ENCODE measurements at places on chromosomes 4 and X. TPM values are rescaled to one million over a fixed set of nuclear protein-coding genes. Genes with fewer than 3 reads are reported as not detected.

Gene SCOC
- total RNA-seq = 45.6 TPM

Gene CWH43
- not detected for total RNA-seq

Gene FAM149A
- total RNA-seq = 17.8 TPM

Gene CFP
- 5.2 TPM for total RNA-seq

Gene CLCN5
- 9.4 TPM for total RNA-seq

Gene PJA1
- total RNA-seq = 26.1 TPM

Gene AFP
- 0.99 TPM for total RNA-seq

Gene WDFY3
- 177 TPM for total RNA-seq

Gene TLR6
- total RNA-seq = 5.8 TPM

Gene PGRMC2
- 65.6 TPM for total RNA-seq

Gene IL13RA2
- 7.3 TPM for total RNA-seq

GRCh38 chr4:24794916-24795665, at the start of gene SOD3:
SOD3 (plus strand) TSS chr4:24795573; CDS start chr4:24799522, 3,949 bp downstream.
- H3K4me3 ChIP-seq = peak within 1 kb of the TSS; percentile 70
- H3K4me1 ChIP-seq = no peaks in the 10 kb centered on the region
- DNase-seq = peak; percentile 94
- peak within 1 kb of the TSS; percentile 98 for H3K27ac ChIP-seq

DNA sequence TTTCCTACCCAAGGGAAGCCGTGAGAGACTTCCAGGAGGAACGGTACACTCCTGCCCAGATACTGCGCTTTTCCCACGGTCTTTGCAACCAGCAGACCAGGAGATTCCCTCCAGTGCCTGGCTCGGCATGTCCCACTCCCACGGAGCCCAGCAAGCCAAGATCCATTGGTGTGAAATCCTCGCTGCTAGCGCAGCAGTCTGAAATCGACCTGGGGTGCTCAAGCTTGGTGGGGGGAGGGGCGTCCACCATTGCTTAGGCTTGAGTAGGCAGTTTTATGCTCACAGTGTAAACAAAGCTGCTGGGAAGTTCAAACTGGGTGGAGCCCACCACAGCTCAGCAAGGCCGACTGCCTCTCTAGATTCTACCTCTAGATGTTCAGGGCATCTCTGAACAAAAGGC, 284.8 kb upstream of the FGF13 start:
- no peaks in the 10 kb centered on the region for H3K36me3 ChIP-seq
- no peaks in the 10 kb centered on the region for H3K27me3 ChIP-seq
- no peak overlapping the region for H3K27ac ChIP-seq
- DNase-seq = no peak
- no peak overlapping the region for H3K4me3 ChIP-seq

DNA sequence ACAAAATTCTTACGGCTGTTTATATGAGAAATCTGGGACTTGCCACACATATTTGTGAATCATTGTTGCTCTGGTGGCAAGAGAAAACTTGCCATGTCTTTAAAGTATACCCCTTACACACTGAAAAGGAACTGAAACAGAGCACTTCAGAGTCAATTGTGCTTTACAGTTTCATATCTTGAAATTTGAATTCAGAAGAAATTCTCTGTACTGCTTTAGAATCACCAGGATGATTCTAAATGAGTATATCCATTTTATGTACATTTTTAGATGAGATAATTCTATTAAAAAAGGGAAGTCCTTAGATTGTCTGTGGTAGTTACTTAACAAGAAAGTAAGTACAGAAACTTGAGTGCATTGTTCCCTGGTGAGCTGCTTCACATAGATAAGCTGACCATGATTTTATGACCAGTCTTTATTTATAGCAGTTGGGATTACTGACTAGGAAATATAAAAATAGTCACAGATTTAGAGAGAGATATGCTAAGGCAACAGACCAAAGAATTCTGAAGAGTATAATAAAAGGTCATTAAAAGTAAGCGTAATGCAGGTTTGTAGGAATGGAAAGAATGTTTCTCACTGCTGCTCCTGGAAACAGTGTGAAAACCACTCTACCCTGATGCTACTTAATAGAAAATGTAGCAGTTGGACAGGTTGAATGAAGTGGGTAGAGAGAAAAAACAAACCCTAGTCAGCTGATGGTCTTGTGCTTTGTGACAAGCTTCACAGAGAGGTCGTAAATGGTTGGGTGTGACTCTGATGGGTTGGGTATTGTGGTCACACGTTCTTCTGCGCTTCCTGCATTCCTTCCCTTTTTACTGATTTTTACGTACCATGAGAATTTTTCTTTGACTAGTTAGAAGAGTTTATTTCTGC, 41.0 kb downstream of the FNIP2 start:
- H3K27me3 ChIP-seq = no peaks in the 10 kb centered on the region
- no peak overlapping the region for H3K4me3 ChIP-seq
- peak overlapping the region; percentile 96 for H3K27ac ChIP-seq
- no peaks in the 10 kb centered on the region for H3K36me3 ChIP-seq
- H3K4me1 ChIP-seq = peaks cover 5% of the 10 kb centered on the region
- no peak for DNase-seq

- H3K4me3 ChIP-seq = no peak overlapping the region
- no peaks in the 10 kb centered on the region for H3K27me3 ChIP-seq
- no peak for DNase-seq
Measured at GRCh38 chrX:3655181-3655580, 58.3 kb downstream of the PRKX start.

GRCh38 chr4:7514789-7515188, 80.1 kb upstream of the PSAPL1 start:
- no peak overlapping the region for H3K27ac ChIP-seq
- no peaks in the 10 kb centered on the region for H3K27me3 ChIP-seq
- H3K4me3 ChIP-seq = no peak overlapping the region
- no peak for DNase-seq
- no peaks in the 10 kb centered on the region for H3K4me1 ChIP-seq

GRCh38 chrX:153863251-153863991, 22.6 kb downstream of the L1CAM start:
- no peak overlapping the region for H3K4me3 ChIP-seq
- no peak overlapping the region for H3K27ac ChIP-seq
- no peak for DNase-seq
- H3K36me3 ChIP-seq = no peaks in the 10 kb centered on the region
- H3K27me3 ChIP-seq = no peaks in the 10 kb centered on the region

GRCh38 chr4:73244945-73245601, 13.5 kb downstream of the ANKRD17 start:
- H3K4me1 ChIP-seq = peaks cover 7% of the 10 kb centered on the region
- no peaks in the 10 kb centered on the region for H3K36me3 ChIP-seq
- DNase-seq = no peak
- no peaks in the 10 kb centered on the region for H3K27me3 ChIP-seq

DNA sequence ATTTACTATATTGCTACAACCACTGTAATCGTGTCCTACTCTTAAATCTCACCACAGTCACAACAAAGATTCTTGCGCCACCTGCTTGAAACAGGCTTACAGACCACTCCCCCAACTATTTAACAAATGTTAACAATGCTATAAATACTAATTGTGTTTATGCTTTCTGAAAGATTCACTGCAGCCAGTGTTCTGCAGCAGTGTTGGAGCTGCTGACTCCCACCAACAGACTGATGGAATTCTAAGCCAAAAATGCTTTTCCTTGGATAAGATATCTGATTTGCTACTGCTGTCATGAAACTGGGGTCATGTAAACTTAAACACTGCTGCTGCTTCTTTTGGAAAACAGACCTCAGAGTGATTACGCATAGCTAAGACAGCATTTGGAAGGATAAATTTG, 244.2 kb upstream of the MAB21L2 start:
- H3K27me3 ChIP-seq = no peaks in the 10 kb centered on the region
- H3K4me1 ChIP-seq = no peaks in the 10 kb centered on the region
- no peak for DNase-seq
- H3K36me3 ChIP-seq = no peaks in the 10 kb centered on the region

- no peaks in the 10 kb centered on the region for H3K36me3 ChIP-seq
- no peak overlapping the region for H3K27ac ChIP-seq
- DNase-seq = no peak
- H3K4me3 ChIP-seq = no peak overlapping the region
- no peaks in the 10 kb centered on the region for H3K4me1 ChIP-seq
Measured at GRCh38 chrX:9899640-9900111, 67.5 kb upstream of the CLDN34 start.

DNA sequence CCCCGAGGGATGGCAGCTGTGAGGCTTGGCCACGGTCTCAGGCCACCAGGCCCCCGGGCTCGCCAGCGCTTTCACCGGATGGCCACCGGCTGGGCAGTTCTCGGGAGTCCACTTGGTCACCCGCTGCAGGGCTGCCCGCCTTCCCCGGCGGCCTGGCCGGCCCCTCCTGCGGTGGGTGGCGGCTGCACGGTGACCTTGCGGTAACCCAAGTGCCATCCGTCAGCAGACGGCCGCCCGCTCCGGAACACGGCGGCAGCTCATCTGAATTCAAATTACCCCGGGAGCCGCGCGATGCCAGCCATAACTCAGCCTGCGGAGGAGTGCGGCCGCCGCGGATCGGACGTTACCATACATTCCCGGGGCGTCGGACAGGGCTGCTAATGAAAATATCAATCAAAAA, 60.7 kb downstream of the FAM53A start:
- no peaks in the 10 kb centered on the region for H3K36me3 ChIP-seq
- no peak overlapping the region for H3K27ac ChIP-seq
- no peaks in the 10 kb centered on the region for H3K4me1 ChIP-seq
- H3K4me3 ChIP-seq = no peak overlapping the region

DNA sequence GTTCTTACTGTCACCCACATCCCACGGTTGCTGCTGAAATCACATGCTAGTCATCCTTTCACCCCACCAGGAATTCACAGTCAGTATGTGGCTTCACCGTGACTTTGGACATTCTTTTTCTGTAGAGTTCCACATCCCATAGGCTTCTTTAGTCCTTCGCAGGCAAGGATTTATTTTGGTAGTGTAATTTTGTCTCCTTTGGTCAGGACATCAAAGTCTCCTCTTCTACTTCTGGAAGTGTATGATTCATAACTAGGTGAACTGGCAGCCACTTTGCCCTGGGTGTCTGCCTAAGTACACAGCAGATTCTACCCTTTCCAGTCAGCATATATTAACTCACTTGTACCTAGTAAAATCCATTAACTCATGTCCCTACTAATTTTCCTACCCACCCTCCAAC, 38.3 kb upstream of the MMAA start:
- H3K27me3 ChIP-seq = no peaks in the 10 kb centered on the region
- no peak overlapping the region for H3K27ac ChIP-seq
- no peaks in the 10 kb centered on the region for H3K4me1 ChIP-seq
- H3K36me3 ChIP-seq = no peaks in the 10 kb centered on the region

DNA sequence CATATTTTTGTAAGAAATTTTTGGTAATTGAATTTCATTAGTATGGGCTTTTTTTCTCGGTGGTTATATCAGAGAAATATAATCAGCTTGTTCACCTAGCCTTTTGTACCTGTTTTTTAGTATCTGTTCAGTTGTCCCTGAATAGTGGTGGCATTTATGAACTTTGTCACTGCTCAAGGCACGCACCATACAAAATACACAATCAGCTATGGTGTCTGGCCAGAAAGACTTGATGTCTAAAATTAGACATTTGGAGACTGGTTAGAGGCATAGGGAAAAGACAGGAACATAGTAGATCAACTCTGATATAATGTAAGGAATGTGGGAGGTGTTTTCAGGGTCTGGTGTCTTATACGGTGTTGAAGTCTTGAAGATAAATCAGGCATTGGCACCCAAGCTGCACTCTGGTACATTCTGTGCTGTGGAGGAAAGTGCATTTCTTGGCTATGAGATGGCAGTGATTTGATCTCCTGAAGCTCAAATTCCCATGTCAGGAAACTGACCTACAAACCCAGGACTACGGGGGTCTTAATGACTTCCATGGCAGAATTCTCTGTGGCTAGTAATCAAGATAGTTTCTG, 3.6 kb downstream of the ART3 start:
- no peak for DNase-seq
- no peaks in the 10 kb centered on the region for H3K4me1 ChIP-seq
- no peaks in the 10 kb centered on the region for H3K27me3 ChIP-seq
- no peaks in the 10 kb centered on the region for H3K36me3 ChIP-seq
- no peak overlapping the region for H3K4me3 ChIP-seq

DNA sequence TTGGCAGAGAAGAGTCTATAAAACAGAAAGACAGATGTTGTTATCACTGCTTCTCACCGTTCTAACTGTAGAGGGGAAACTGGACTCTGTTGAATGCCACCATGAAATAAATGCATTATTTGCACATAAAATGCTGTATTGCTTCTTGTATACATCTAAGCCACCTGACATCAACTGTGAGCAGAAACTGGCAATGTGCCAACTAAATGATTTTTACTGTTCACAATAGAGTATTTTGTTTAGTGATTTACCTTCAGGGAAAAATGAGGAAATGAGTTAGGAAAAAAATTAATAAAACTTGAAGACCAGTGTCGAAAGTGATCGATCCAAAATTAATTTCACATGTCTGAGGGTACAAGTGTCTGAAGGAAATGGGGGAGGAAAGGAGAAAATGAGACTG, 65.9 kb upstream of the TNIP3 start:
- H3K27ac ChIP-seq = no peak overlapping the region
- H3K4me1 ChIP-seq = no peaks in the 10 kb centered on the region
- H3K27me3 ChIP-seq = peaks cover 2% of the 10 kb centered on the region
- DNase-seq = no peak

Measured in aorta (tissue), 5 donors.